ENCODE measurements at places on chromosomes 4 and X.
A peak's percentile ranks its signal among the peaks of the same experiment; 100 is the strongest.

GRCh38 chr4:5127556-5127955 is 76.3 kb downstream of the STK32B start:
- no peak for DNase-seq

DNA sequence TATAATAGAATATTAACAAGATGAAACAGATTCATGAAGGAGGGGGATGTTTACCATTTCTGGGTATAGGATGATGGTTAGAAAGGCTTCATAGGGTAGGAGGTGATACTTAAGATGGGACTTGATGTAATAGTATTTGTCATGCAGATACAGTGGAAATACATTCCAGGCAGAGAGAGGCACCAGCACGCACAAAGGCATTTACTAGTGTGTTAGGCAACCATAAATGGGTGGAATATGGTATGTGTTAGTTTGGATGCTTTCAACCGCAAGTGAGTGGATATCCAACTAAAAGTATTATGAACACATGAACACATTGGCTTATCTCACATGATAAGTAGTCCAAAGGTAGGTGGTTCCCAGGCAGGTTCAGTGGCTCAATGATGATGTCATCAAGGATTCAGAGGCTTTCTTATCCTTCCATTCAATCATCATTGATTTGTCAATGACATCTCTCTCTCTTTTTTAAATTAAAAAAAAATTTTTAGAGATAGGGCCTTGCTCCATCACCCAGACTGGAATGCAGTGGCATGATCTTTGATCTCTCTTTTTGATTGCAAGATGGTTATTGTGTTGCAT is 12.7 kb upstream of the STARD8 start:
- no peak for DNase-seq

DNA sequence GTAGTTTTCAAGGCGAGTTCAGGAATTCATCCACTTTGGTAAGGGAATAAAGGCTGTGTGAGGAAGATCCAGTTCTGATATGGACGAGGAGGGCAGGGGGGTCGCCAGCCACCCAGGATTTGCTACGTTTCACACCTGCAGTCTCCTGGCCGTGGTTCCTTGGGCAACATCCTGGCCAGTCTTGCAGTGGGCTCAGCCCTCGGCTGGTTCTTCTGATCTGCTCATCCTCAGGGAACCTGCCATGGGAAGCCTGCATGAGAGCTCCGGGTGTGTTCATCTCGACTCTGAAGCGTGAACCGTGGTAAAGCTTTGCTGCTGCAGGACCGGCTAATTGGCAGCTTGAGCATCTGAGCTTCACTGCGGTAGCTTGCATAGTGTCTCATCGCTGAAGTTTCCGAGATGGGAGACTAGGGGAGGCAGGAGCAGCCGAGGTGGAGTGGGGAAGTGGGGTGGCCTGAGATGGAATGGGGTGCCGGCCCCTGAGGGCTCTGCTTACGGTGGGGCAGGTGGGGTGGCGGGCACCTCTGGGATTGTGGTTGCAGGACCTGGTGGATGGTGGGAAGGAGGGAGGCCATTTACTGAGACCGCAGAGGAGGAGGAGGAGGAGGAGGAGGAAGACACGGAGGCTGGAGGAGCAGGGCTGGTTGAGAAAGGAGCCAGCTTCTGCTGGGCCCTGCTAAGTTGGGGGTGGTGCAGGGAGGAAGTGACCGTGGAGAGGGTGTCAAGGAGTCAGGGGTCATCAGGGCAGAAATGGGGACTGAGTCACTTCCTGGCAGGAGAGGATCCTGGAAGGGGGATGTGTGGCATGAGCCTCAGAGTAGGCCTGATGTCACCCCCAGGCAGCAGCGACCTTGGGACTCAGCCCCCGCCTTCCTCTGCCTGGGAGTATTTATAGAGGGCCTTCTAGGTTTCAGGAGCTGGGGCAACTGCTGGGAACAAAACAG is 213.1 kb upstream of the PSAPL1 start:
- DNase-seq = no peak

- peak; percentile 53 for DNase-seq
Measured at GRCh38 chrX:132219343-132219768, at the start of gene RAP2C. TSS of gene RAP2C (minus strand) at chrX:132219447. CDS start at chrX:132217268, 2,179 bp downstream.

Data from stimulated activated CD4-positive, alpha-beta T cell treated with anti-CD3 and anti-CD28 coated beads, Interleukin-4, amount 100 ng/mL, for 4 hours (primary cell).